CD4-positive, alpha-beta T cell treated with Interleukin-17A for 1 hour (primary cell): ENCODE measurements at places on chromosomes 7 and 10.

DNA sequence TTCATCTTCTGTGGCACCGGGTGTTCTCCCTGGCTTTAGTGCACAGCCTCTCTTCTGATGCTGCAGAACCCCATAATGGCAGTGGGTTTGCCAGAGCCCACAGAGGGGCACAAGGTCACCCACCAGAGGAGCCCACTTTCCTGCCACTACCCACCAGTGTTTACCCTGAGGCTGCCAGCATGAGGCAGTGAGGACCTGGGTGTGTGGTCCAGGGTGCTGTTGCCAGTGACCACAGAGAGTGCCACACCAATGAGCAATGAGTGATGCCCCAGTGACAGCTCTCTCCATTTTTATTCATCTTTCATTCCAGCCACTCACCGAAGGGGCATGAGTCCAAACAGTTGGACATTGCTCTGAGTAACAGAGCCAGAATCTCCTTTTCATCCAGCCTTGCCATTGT, 34.8 kb downstream of the MTURN start:
- DNase-seq: no peak

DNA sequence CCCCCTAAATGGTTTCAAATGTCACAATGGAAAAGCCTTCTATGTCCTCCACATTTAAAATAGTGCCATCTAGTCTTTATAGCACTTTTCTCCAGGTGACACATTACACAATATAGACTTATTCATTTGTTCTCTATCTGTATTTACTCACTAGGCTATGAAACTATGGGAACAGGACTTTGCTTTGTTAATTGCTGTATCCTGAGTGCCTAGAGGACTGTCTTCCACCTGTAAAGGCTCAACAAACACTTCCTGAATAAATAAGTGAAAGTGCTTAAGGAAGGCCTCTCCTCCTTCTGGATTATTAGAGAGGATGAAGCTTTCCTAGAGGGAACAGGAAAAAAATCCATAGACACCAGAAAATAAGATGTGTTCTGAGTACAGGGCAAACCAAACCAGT, 397.6 kb upstream of the LRRN3 start:
- no peak for DNase-seq

GRCh38 chr10:30114881-30115625, 55.7 kb upstream of the JCAD start:
- DNase-seq: no peak

DNA sequence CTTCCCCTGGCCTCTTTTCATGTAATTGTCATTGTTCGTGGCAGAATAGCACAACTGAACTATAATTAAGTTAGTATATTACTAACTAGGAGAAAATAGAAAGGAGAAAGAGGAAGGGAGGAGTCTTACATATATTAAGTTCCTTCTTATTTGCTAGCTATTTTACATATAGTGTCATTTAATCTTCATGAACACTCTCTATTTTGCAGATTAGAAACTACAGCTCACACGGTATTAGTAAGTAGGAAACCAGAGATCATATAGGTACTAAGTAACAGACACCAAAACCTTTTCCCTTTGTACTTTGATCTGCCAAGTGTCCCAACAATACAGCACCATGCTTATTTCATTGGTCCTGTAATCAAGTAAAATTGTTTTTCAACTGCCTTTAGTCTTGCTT, 202.4 kb upstream of the HPS1 start:
- DNase-seq: no peak

- no peak for DNase-seq
Observed at GRCh38 chr7:71096351-71096750, 35.6 kb upstream of the GALNT17 start.

DNA sequence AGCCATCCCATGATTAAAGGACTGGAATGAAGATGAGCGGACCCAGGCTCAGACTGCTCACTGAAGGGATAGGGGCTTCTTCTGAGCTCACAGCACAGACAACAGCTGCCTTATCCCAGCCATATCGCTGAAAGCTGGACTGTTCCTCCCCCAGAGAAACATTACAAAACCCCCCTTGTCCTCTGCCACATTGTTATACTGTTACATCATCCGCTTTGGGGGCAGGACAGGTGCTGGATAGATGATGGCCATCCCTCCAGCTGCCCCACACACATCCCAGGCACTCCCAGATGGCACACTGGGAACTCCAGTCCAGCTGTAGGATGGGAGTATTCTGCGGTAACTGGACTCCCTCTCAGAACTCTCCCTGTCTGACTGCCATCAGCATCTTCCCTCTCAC, 58.7 kb upstream of the BTRC start:
- no peak for DNase-seq

GRCh38 chr10:131746241-131746711, 154.5 kb upstream of the PPP2R2D start:
- no peak for DNase-seq

DNA sequence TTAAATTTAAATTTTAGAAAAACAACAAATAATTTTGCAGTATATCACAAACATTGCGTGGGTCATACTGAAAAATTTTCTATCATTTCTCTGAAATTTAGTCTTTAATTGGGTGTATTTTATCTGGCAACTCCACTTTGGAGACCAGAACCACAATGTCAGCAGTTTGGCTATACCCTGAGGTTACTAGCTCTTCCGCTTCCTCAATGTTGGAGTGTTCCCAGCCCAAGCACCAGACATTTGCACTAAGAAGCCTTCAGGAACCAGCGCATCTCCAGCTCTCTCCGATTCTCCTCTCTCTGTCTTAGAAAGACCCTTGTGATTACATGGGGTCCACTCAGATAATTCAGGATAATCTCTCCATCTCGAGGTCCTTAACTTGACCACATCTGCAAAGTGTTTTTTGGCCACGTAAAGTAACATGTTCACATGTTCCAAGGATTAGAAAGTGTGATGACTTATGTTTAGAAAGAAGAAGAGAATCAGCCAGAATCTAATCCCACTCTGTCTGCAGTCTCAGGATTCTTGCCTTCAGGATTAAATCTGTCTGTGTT, 43.1 kb upstream of the ADRB1 start:
- no peak for DNase-seq

- no peak for DNase-seq
Observed at GRCh38 chr10:80540136-80540535, 2.4 kb downstream of the SH2D4B start.

DNA sequence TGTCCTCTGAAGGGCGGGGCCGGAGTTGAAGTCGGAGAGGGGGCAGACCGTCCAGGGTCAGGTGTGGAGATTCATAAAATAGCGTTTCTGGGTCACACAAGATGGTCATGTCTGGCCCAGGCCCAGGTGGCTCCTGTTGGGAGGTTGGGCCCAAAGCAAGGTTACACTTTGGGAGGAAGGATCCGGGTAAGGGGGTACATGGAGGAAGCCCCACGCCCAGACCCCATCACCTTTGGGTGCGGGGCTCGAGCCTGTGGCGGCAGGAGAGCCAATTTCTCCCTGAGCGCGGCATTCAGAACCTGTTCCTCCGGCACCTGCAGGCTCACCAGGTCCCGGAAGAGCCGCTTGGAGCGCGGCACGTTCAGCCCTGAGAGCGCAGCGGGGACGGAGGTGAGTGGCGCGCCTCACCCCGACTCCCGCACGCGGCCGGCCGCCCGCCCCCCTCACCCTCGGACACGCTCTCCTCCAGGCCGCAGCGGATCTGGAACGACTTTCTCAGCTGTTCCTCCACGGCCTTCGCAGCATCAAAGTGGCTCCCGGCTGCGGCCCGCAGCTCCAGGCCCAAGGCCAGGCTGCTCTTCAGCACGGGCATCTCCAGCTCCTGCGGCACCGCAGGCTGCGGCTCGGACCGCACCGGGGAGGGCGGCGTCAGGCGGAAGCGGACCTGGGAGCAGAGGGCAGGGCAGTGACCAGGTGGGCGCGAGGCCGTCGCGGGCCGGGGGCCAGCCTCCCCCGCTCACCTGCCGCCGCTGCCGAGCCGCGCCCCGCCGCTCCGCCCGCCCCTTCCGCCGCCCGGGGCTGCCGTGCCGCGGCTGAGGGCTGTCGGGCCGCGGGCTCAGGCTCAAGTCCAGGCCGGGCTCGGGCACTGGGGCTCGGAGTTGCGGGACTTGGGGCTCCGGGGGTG, 644 bp downstream of the PPP1R35 start:
- peak; percentile 51 for DNase-seq

DNA sequence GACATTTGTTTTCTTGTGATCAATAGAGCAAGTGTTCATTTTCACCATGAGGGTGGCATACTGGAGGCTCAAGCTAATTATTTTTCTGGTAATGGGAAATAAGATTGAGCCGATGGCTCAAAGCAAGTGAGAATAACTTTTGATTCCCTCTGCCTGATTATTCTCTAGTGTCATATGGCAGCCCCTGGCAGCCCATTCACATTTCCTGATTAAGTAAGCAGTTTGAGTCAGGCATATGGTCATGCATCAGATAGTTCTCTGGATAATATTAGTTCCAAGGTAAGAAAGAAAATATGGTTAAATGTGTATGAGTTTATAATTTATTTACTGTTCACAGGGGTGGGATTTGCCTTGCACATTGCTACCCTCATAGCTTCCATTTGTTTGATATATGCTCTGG, 109.2 kb downstream of the DYNC1I1 start:
- no peak for DNase-seq

DNA sequence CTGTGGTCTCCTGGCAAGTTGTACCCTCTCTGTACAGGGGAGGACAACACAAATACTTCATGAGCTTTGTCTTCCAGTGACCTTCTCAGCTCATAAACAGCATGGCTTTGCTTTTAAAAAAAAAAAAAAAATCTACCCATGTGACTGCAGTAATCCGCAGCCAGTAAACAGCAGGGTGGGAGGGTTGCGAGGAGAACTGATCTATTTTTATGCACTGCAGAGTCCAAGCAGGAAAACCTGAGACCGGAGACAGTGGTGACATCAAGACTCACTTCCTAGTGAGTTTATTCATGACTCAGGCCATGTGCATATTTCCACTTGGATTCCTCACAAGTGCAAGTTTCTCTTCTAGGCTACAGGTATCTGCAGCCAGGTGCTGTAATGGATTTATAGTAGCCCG, 127.9 kb downstream of the NRF1 start:
- DNase-seq: no peak

DNA sequence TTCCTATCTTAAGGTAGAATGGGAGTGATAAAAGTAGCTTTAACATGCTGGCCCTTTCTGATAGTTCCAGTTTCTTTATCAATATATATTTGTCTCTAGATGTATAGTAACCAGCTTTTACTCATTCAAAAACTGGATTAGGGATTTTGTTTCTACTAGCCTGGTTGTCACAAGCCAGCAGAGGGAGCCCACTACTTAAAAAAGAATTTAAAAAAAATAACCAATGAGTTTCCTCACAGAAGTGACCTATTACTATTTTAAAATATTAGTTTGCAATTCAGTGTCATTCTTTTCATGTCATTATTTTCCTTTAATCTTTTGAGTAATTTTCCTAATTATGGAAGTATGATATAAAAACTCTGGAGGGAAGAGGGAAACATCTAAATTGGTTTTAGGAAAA, 142.1 kb downstream of the PHTF2 start:
- no peak for DNase-seq

DNA sequence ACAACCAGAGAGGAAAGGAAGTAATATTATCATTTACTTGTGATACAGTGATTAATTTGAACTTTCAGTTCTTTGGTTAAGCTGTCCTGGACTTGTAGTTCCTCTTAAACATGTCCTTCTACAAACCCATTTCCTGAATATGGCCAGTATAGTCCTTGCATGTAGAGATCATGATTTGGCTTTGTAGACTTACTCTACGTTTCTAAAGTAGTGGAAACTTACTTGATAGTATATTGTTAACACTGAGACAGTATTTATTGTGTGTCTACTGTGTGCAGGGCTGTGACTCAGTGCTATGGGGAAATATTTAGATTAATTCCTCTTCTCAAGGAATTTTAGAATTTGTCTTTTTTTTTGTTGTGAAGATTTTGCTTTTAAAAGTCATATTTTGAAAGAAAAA, 109.5 kb downstream of the NRF1 start:
- no peak for DNase-seq

- DNase-seq: peak; percentile 65
Observed at GRCh38 chr10:30502266-30503060, 68.5 kb downstream of the MAP3K8 start.

DNA sequence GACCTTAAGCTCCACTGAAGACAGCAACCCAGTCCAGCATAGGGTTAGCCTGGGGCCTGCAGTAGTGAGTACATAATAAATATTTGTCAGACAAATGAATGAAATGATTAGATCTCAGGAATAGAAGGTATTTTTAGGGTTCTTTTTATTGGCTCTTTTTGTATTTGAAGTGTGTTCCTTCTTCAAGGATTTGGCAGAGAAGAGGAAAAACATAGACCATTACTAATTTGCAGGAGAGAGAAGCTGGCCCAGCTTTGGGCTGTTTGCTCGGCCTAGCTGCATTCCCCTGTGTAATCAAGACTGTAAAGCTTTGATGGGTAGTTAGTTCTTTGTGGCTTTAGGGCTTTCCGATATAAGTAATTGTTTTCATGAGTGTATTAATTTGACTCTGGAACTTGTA, 64.2 kb downstream of the CNNM2 start:
- DNase-seq: no peak

GRCh38 chr10:24981161-24981710, 28.8 kb upstream of the PRTFDC1 start:
- no peak for DNase-seq

- peak; percentile 39 for DNase-seq
Observed at GRCh38 chr10:4332764-4333458, 493.1 kb upstream of the AKR1E2 start.

GRCh38 chr10:130404476-130405055, 268.4 kb downstream of the GLRX3 start:
- DNase-seq: no peak

GRCh38 chr7:69090936-69091335, 507.3 kb upstream of the AUTS2 start:
- no peak for DNase-seq

GRCh38 chr7:80654887-80655340, 16.5 kb downstream of the CD36 start:
- no peak for DNase-seq

GRCh38 chr7:50664937-50665336, 99.7 kb upstream of the DDC start:
- DNase-seq: no peak

DNA sequence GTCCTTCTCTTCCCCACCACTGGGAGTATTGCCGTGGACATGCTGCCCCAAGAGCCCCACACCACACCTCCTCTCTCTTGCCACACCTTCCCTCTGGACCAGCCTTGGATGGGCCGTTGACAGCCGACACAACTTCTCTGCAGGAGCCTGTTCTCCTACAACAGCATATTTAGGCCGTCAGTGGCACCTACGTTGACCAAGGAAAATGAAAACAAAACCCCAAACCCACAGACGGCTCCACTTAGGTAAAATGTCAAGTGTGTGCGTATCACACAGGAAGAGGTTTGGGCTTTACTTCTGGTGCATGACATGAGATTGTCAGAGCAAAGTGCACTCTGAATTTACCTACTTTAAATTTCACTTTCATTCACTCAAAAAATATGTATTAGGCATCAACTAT, 246.6 kb downstream of the ZMYND11 start:
- peak; percentile 25 for DNase-seq

- DNase-seq: no peak
Observed at GRCh38 chr10:125124907-125125306, 35.5 kb downstream of the CTBP2 start.

DNA sequence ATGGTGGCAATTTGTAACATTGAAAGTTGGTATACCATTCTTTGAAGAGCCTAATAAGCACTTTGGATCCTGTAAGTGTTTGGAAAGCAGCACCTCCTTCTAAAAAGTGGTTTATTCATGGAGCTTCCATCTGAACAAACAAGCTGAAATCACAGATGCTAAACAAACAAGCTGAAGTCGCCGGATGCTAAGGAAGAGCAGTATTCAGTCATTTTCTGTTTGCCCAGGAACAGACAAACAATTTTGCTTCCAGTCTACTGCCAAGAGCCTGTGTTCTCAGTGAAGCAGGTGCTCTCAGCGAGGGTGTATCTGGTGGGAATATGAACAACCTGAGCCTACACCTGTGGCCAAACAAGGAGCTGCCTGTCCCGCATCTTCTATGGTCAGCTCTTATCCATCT, 6.3 kb downstream of the COL28A1 start:
- no peak for DNase-seq
